NCI-H1417 (cell line): ENCODE measurements at places on chromosomes 11 and 22.

GRCh38 chr22:20615533-20616450, 108.4 kb downstream of the MED15 start:
- DNase-seq = no peak

DNA sequence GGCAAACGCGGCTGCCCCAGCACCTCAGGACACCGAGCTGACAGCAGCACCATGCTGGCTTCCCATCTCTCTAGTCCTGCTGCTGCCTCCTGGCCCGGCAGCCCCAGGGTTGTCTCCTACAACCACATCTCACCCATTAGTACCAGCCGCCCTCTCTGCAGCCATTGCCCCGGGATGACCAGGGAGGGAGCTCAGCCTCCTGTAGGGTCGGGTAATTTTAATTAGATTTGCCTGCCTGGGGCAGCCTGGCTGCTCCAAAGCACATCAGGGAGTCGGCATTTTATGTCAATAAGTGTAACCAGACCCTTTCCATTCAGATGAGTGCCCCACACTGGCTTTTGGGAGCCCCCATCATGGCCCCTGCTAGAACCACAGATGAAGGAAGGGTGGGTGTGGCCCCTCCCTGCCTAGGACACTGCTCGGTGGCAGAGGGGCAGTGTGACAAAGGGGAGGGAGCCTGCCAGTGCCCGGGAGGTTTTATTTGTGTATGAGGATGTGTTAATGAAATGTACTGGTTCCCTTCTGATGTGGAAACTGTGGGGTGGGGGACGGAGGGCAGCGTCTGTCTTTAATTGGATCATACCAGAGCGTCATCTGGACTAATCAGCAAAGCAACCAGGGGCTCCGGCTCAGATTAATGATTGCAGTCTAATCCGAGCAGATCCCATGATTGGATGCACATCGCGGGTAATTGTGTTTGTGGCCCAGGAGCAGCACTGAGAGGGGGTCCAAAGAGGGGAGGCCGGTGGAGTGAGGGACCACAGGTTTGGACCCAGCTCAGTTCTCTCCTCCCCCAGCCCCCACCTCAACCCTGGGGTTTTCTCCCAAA, 125.3 kb downstream of the FEZ1 start:
- peak; percentile 65 for DNase-seq

DNA sequence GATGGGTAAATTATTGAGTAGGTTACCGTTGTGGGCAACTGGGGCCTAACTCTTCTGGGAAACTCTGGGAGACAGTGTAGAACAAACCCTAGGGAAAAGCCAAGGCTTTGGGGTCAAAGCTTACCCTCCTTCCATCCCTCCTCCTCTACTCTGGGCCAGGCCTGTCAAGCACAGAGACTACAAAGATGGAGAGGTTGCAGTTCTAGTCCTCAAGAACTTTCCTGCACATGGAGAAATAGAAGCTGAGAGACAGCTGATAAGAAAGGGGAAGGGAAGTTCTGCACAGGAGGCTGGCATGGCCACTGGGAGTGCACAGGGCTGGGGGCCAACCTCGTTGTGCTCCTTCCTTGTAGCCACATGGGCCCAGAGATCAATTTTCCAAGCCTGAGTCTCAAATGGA, 67.2 kb upstream of the ALX4 start:
- no peak for DNase-seq

- DNase-seq = no peak
Observed at GRCh38 chr11:102798012-102798746, at the start of gene MMP1. MMP1 (minus strand) TSS chr11:102798160; CDS start chr11:102798092, 68 bp downstream.
